ENCODE measurements at places on chromosomes 7 and 10.

- DNase-seq: no peak
Measured at GRCh38 chr10:79502561-79503309, 9.6 kb upstream of the EIF5AL1 start.

- DNase-seq: no peak
Measured at GRCh38 chr7:91913612-91914011, 27.1 kb upstream of the AKAP9 start.

DNA sequence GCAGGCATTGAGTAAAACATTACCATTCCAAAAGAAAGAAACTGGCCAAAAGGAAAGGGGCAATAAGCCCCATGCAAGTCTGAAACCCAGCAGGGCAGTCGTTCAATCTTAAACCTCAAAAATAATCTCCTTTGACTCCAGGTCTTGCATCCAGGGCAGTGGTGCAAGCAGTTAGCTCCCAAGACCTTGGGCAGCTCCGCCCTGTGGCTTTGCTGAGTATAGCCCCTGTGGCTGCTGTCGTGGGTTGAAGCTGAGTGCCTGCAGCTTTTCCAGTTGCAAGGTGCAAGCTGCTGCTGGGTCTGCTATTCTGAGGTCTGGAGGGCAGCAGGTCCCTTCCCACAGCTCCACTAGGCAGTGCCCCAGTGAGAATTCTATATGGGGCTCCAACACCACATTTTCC, 580.1 kb upstream of the AUTS2 start:
- DNase-seq: no peak

- no peak for DNase-seq
Measured at GRCh38 chr10:107994621-107995270, 830.2 kb upstream of the SORCS1 start.

DNA sequence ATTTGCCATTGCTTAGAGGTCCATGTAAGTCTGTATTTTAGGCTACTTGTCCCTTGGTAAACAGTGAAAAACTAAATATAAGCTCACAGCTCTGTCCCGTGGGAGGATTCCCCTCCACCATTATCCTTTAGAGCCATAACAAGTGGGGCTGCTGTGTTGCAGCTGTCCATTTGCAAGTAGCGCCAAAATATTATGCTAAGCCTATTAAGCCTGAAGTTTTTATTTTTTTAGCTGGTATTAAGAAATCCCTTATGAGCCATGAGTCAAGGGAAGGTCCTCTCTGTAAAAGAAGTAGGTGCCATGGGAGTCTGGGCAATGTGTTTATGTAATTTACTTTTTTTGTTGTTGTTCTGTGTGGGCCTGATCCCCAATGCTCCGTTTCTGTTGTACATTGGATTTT, 183.9 kb downstream of the THSD7A start:
- no peak for DNase-seq

- DNase-seq: no peak
Measured at GRCh38 chr7:93559639-93560491, 14.7 kb downstream of the CALCR start.

DNA sequence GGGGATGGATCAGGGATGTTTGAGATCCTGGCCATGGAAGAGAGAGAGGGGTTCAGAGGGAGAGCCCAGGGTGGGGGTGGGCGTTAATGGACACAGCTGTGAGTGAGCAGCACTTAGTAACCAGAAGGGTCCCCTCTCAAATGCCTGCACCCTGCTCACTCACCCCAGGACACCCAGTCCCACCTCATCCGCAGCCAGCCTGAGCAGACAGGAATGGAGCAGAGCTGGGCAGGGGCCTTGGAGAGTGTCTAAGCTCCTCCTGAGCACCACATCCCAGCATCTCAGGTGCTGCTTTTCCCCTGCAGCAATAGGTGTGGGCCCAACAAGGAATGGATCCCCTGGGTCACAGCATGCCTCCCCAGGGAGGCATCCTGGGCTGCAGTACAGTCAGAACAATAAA, 5.3 kb downstream of the FAM24A start:
- no peak for DNase-seq

DNA sequence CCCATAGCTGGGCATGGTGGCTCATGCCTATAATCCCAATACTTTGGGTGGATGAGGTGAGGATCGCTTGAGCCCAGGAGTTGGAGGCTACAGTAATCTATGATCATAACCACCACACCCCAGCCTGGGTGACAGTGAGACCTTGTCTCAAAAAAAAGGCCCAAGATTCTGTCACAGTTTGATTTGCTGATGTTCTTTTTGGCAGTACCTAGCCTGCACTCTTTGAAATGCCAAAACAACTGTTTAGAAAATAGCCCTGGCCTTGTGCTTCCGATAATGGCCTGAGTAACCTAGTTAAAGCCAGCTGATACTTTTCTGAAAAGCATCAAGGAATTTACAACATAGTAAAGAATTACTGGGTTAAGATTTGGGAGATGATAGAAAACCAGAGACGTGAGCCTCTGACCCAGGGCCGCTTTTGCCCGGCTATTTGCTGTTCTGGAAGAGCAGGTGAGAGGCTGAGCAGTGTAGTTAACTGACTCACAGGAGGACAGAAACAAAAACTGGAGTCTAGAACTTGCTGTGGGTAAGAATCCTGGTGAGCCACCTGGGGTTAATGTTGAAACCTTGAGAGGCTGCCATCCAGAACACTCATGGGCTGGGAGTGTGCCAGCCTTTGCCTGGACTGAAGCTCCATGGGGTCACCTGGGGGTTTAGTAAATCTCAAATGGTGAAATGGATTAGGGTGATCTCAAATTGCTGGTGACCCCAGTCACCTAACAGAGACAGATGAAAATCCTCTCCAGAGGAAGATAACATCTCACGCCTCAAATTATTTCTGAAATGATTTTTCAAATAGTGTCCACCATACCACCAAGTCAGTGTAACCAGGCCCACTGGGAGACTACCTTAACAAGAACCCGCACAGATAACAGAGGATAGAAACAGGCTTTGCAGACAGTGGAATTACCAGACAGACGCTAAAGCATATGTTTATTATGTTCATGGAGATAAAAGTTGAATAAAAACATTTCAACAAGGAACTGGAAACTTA, 51.8 kb downstream of the GALNT11 start:
- DNase-seq: no peak

- no peak for DNase-seq
Measured at GRCh38 chr7:96708872-96709271, 774 bp downstream of the SEM1 start.

DNA sequence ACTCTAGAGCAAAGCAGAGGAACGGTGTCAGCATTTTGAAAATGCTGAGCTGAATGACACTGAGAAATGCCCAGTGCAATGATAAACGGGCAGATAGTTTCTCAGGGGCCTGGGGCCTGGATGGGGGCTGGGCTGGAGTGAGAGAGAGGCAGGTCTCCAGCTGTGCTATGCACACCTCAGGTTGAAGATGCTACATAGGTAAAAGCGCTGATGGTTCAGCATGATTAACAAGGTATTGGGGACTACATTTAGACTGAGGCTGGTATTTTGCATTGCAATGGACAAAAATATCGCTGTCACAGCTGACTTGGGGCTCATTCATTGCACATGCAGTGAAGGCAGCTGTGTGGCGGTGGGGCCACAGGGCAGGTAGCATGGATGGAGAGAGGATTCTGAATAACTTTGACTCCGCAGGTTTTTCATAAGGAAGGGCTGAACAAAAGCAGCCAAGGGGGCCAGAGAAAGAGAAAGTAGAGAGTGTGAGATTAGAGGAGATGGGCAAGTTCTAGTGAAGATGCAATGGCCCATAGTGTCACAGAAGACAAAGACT, 290.8 kb upstream of the ZNF32 start:
- no peak for DNase-seq

GRCh38 chr10:46068117-46068516, 22.0 kb upstream of the MSMB start:
- DNase-seq: no peak

DNA sequence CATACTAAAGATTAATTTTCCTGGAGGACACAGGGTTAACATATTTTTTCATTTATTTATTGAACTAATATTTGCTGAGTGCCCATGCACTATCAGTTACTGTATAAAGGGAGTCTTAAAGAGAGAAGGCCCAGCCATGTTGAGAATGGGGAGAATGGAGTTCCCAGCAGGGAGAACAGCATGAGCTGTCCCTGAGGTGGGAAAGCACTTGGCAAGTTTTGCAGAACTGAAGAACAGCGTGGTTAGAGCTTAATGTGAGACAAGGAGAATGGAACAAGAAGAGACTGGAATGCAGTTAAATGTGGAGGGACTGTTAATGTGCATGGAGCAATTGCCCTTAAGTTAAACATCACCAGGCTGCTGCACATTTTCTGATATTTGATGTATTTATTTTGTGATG, 435.4 kb downstream of the SUGCT start:
- no peak for DNase-seq

GRCh38 chr10:113020838-113021237, 70.8 kb downstream of the TCF7L2 start:
- DNase-seq: peak; percentile 56

DNA sequence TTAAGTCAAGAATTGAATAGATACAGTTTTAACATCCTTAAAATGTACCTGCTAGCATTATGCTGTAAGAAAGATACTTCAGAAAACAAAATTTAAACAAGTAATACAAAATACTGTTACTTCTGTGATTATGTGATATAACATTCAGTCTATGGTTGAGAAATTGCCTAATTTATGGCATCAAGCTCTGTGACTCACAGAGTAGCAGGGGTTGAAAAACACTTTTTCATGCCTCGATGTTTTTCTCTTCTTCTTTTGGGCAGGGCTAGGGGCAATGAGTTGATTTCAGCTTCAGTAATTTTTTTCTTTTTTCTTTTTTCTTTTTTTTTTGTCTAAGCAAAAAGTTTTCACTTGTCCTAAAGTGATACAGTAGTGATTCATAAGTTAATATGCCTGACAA, 209.2 kb downstream of the MBL2 start:
- no peak for DNase-seq

GRCh38 chr7:134504660-134505164, 22.7 kb upstream of the AKR1B10 start:
- DNase-seq: no peak

DNA sequence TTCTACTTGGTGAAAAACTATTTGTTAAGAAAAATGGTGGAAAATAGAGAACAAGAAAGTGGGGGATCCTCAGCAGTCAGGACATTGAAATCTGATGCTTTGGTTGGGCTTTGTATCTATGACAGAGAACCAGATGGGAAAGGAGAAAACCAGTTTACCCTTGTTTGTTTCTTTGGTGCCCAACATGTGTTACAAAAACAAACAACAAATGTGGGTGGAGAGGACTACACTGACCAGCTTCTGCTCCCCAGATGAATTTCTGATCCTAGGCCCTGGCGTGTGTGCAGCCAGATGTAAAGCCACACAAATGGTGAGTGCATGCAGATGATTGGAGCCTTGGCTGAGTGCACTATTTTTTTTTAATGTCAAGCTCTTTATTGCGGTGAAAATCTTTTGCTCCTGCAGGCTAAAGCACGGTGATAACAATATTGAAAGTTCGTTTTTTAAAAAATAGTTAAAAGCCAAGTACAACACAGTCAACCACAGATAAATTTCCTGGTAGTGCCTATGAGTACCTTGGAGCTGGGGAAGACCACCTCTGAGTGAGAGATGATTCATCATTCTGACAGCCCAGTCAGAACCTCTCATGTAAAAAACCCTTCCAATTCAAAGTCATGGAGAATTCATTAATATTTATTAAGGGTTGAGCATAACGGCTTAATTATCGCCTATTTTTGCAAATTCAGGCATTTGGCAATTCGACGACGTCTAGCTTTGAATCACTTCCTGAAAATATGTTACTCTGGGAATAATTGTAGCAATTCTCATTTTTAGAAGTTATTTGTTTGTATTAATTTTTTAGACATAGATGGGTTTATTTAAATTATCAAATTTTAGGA, 163.7 kb downstream of the AGMO start:
- no peak for DNase-seq

DNA sequence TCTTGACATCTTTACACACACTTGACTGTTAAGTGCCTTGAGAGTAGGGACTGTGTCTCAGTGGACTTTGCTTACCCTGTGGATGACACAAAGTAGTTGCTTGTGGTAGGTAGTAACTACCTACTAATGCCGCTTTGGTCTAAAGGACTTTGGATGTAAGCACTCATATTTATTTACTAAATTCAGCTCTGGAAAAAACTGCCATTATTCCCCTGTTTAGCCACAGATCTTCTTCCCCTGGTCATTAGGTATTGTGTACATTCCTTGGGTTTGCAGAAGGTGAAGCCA, 2.8 kb upstream of the VDAC2 start:
- DNase-seq: no peak

DNA sequence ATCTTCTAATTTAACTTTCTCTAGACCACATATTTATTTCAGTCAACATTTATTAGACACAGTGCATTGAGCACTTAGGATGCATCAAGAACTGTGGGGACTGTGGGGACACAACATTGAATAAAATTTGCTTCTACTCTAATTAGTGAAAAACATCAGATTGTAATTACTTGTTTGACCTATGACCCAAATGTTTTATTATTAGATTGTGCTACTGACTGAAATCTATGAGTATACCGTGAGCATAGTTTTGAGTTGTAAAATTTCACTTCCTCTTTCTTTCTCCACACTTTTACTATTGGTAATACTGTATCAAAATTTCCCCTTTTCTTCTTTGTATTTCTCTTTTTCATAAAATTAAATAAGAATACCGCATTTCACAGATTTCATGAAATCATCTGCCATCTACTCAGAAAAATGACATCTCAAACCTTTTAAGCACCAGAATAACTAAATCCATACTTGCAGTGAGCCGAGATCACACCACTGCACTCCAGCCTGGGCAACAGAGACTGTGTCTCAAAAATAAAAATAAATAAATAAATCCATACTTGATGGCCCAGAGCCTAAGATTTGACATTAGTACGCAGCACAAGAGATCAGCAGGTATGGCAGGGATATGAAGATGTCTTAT, 25.4 kb upstream of the INPP5F start:
- DNase-seq: no peak

DNA sequence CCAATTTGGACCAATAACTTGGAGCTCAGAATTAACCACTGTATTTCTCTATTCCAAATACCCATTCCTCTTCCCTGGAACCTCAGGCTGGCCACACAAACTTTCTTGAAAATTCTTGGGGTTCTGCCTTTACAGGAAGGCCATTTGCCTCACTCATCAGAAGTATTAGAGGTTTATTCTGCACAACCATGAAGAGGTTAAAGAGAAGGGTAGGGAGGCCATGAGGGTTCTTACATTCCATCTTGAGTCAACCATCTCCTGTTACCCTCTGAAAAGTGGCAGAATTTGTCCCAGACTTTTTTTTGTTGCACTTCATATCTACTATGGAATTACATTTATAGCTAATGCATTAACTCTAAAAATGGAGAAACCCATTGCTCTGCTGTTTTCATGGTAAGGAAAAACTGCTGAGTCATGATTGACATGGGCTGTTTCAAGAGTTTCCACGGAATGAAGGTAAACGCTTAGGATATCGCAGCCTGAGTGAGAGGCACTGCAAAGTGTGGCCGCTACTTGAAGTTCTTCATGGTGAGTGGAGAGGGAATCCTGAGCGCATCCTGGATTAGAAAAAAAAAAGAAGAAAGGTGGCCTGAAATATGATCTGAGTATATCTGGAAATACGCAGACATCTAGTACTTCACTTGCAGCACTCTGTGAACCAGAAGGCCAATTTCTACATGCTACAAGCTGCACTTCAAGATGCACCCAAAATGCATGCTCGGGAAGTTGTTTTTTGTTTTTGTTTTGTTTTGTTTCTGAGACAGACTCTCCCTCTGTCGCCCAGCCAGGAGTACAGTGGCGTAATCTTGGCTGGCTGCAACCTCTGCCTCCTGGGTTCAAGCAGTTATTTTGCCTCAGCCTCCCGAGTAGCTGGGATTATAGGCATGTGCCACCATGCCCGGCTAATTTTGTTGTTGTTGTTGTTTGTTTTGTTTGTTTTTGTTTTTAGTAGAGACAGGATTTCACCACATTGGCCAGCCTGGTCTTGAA, 83.7 kb downstream of the KIAA1217 start:
- no peak for DNase-seq
